ENCODE measurements at places on chromosomes 16 and 17. TPM values are rescaled to one million over a fixed set of nuclear protein-coding genes. Genes with fewer than 3 reads are reported as not detected.

The TPSD1 gene
- not detected for total RNA-seq

The MXRA7 gene
- 65.4 TPM for total RNA-seq

The PPY gene
- not detected for total RNA-seq

The CIITA gene
- total RNA-seq = not detected

The HEATR3 gene
- 11.4 TPM for total RNA-seq

The CCR7 gene
- total RNA-seq = not detected

The GPRC5B gene
- total RNA-seq = 5.3 TPM

The SALL1 gene
- total RNA-seq = 0.13 TPM

The CETP gene
- not detected for total RNA-seq

The DCUN1D3 gene
- 15.6 TPM for total RNA-seq

The TP53TG3C gene
- total RNA-seq = not detected

The CCL8 gene
- total RNA-seq = not detected

The HS3ST4 gene
- not detected for total RNA-seq

The BICDL2 gene
- not detected for total RNA-seq

The C16orf54 gene
- total RNA-seq = not detected

The CACNG4 gene
- not detected for total RNA-seq

The TAT gene
- total RNA-seq = not detected

Measured in MG63 (cell line).